ENCODE measurements at places on chromosomes 1 and 21. TPM values are rescaled to one million over a fixed set of nuclear protein-coding genes. Genes with fewer than 3 reads are reported as not detected.

Gene CD247
- 261 TPM for total RNA-seq

Gene NIBAN1
- total RNA-seq: 57.6 TPM

GRCh38 chr1:222250376-222250775 is 297.5 kb downstream of the HHIPL2 start:
- no peak overlapping the region for H3K27ac ChIP-seq
- no peaks in the 10 kb centered on the region for H3K36me3 ChIP-seq

DNA sequence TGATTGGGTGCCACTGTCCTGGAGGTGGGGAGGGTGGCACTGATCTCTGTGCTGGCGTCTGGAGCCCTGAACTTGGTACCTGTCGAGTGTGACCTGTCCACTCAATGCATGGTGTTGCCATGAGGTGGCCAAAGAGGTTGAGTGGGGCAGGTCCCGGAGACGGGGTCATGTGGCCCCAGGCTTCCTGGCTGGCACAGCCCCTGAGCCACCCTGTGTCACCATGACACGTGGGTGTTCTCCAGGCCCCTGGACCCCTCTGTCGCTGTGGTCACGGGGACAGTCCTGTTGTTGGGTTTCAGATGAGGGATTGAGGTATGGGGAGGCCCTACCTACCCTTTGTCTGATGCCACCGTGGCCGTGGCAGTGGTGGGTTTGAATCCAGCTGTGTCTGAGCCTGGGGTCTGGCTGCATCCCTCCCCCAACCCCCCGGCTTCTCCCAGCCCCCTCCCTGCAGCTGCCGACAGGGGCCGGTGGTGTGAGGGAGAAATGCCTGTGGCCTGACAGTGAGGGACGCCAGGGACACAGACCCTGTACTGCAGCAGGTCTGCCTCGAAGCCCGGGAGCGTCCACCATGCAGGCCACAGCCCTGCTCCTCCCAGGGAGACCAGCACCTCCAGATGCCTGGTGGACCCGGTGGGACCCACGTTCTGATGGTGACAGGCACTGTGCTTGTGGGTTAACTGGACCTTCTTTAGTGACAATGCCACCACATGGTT is 12.0 kb downstream of the TRPM2 start:
- peaks cover 8% of the 10 kb centered on the region for H3K36me3 ChIP-seq
- H3K4me1 ChIP-seq: no peaks in the 10 kb centered on the region
- H3K27me3 ChIP-seq: no peaks in the 10 kb centered on the region
- H3K4me3 ChIP-seq: no peak overlapping the region
- H3K27ac ChIP-seq: no peak overlapping the region

- H3K4me3 ChIP-seq: no peak overlapping the region
- H3K4me1 ChIP-seq: no peaks in the 10 kb centered on the region
- no peak overlapping the region for H3K27ac ChIP-seq
- DNase-seq: no peak
- H3K36me3 ChIP-seq: no peaks in the 10 kb centered on the region
These were observed 126.3 kb upstream of the TMPRSS2 start for GRCh38 chr21:41634211-41634694.

DNA sequence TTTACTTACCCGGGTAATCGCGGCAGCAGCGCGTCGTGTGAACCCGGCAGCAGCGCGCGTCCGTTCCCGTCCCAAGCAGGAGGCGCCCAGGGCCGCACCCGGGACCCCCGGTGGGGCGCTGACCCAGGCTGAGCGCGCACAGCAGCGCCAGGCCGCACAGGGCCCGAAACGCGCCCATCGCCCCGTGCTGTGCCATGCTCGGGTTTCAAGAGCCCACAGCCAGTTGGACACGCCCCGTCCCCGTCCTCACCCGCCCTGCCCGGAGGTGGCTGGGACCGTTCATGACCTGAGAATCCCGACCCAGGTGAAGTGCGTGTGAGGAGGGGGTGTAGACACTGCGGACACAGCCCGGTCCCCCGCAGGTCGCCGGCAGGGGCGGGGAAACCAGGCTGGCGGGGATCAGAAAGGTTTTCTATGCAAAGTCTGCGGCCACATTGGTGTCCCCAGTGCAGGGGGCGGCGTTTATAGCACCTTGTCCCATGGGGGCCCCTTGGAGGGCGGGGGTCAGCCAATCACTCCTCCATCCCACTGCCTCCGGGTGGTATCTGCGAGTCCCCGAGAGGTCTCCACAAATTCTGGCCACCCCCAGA is at the start of gene TNFRSF18:
Gene TNFRSF18, minus strand, starts transcription at position 217 of the 590 bp plus-strand sequence. Its CDS starts 21 bp downstream, at position 196.
- no peaks in the 10 kb centered on the region for H3K27me3 ChIP-seq
- H3K4me1 ChIP-seq: peaks cover 21% of the 10 kb centered on the region
- peak within 1 kb of the TSS; percentile 72 for H3K27ac ChIP-seq
- DNase-seq: peak; percentile 38
- H3K36me3 ChIP-seq: no peaks in the 10 kb centered on the region
